Posterior vena cava (tissue), 2 donors: ENCODE measurements at places on chromosomes 5 and 9. TPM values are rescaled to one million over a fixed set of nuclear protein-coding genes. Genes with fewer than 3 reads are reported as not detected.

ZDHHC11B gene
- 14.9 TPM for total RNA-seq

SPINK7 gene
- not detected for total RNA-seq

GRCh38 chr9:130139251-130139650 is 33.0 kb upstream of the NCS1 start:
- DNase-seq: no peak

N4BP3 gene
- 1.8 TPM for total RNA-seq

LNPEP gene
- total RNA-seq: 50.9 TPM

GRCh38 chr5:133155326-133155969 is 103.6 kb downstream of the HSPA4 start:
- DNase-seq: no peak

DNA sequence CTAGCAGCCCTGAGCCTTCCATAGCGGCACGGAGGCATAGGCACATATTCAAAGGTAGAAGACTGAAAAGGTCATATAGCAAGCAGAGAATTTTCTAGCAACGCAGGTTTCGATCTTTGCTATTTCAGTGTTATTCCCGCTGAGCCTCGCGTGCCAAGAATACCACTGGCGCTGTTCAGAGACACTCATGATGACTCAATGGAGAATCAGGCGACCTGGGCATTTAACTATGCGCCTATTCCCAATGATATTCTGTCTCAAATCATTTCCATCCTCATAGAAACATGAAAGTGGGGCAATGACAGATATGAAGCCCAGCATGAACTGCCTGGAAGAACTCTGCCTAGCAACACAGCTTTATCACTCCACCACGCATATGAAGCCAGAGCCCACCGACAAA is 59.9 kb downstream of the EFNA5 start:
- DNase-seq: no peak

IL7R gene
- 4.2 TPM for total RNA-seq

GRCh38 chr5:2691530-2691929 is 59.9 kb downstream of the IRX2 start:
- no peak for DNase-seq

- DNase-seq: no peak
Observed at GRCh38 chr5:62521319-62521718, 57.3 kb upstream of the LRRC70 start.

ORM1 gene
- 1.8 TPM for total RNA-seq
